ENCODE measurements at places on chromosomes 5 and 9. TPM values are rescaled to one million over a fixed set of nuclear protein-coding genes. Genes with fewer than 3 reads are reported as not detected.

The NEURL1B gene
- total RNA-seq = 26.8 TPM

The ACTBL2 gene
- total RNA-seq = not detected

The ARHGEF37 gene
- 3.0 TPM for total RNA-seq

The SH3TC2 gene
- total RNA-seq = 0.92 TPM

The SPAAR gene
- total RNA-seq = 0.46 TPM

The DPH7 gene
- 25.6 TPM for total RNA-seq

The NMUR2 gene
- not detected for total RNA-seq

The DNAJA1 gene
- total RNA-seq = 296 TPM

The CDO1 gene
- total RNA-seq = 125 TPM

The FAM153A gene
- total RNA-seq = 4.6 TPM

The EPB41L4B gene
- total RNA-seq = 19.8 TPM

The GABRG2 gene
- total RNA-seq = 68.0 TPM

The OTULINL gene
- 14.1 TPM for total RNA-seq

The PCDHB5 gene
- 11.1 TPM for total RNA-seq

The TSSK1B gene
- not detected for total RNA-seq

The SMIM32 gene
- 1.4 TPM for total RNA-seq

The TSLP gene
- total RNA-seq = 0.23 TPM

The RELL2 gene
- total RNA-seq = 18.9 TPM

The DEPDC1B gene
- 8.1 TPM for total RNA-seq

The PCDHGA4 gene
- 12.5 TPM for total RNA-seq

The SCGB3A2 gene
- not detected for total RNA-seq

The SAXO1 gene
- total RNA-seq = not detected

The SH3PXD2B gene
- total RNA-seq = 27.0 TPM

The CCNO gene
- 0.69 TPM for total RNA-seq

The PPWD1 gene
- 53.5 TPM for total RNA-seq

The PCDHGC4 gene
- total RNA-seq = 91.6 TPM

The PFN3 gene
- total RNA-seq = not detected

The HTR4 gene
- total RNA-seq = 5.5 TPM

The PDE6A gene
- not detected for total RNA-seq

The DMRT2 gene
- 0.23 TPM for total RNA-seq

The PCDHGA5 gene
- total RNA-seq = 7.2 TPM

The ZNF618 gene
- total RNA-seq = 10.1 TPM

The ALDOB gene
- 0.23 TPM for total RNA-seq

The SH3GLB2 gene
- 66.4 TPM for total RNA-seq

The CCDC187 gene
- total RNA-seq = 0.23 TPM

The HAVCR2 gene
- total RNA-seq = 11.1 TPM

The SIT1 gene
- not detected for total RNA-seq

The KLHL3 gene
- 19.8 TPM for total RNA-seq

The CAMK2A gene
- 59.7 TPM for total RNA-seq

The GADD45G gene
- total RNA-seq = 8.8 TPM

The HMCN2 gene
- 0.46 TPM for total RNA-seq

The EIF4E1B gene
- total RNA-seq = 0.46 TPM

The PCDHA10 gene
- total RNA-seq = 11.5 TPM

The SLC25A2 gene
- 0.23 TPM for total RNA-seq

The RNF180 gene
- total RNA-seq = 110 TPM

The DTWD2 gene
- total RNA-seq = 15.5 TPM

The CYFIP2 gene
- 123 TPM for total RNA-seq

The CWC27 gene
- total RNA-seq = 32.8 TPM

The EQTN gene
- 1.4 TPM for total RNA-seq

The BTNL9 gene
- total RNA-seq = 4.2 TPM

The GLRA1 gene
- 5.5 TPM for total RNA-seq

The CER1 gene
- 0.69 TPM for total RNA-seq

The RABL6 gene
- 35.8 TPM for total RNA-seq

The RBM22 gene
- total RNA-seq = 42.4 TPM

The IRX2 gene
- 5.1 TPM for total RNA-seq

The TRPM6 gene
- 2.5 TPM for total RNA-seq

The GOLGA2 gene
- total RNA-seq = 61.8 TPM

The DCTN4 gene
- total RNA-seq = 107 TPM

The ADAMTSL2 gene
- total RNA-seq = 6.0 TPM
